ENCODE measurements at places on chromosomes 4 and X. TPM values are rescaled to one million over a fixed set of nuclear protein-coding genes. Genes with fewer than 3 reads are reported as not detected.

- DNase-seq, result no peak
Observed at GRCh38 chr4:160848901-160849760, 1314.7 kb downstream of the FSTL5 start.

DNA sequence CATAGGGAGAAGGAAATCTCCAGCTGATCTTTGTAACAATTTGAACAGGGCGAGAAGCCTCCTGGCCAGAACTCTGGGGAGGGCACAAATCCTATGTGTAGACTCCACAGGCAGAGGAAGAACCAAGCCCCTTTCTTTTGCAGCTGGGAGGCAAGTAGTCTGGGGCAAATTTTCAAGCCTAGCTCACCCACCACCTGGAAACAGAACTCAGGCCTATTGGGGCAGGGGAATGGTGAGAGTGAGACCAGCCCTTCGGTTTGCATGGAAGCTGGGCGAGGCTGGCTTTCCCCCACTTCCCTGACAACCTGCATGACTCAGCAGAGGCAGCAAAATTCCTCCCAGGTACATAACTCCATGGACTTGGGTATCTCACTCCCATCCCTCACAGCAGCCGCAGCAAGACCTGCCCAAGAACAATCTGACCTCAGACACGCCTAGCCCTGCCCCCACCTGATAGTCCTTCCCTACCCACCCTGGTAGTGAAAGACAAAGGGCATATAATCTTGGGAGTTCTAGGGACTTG, 138.2 kb downstream of the EMCN start:
- no peak for DNase-seq

DNA sequence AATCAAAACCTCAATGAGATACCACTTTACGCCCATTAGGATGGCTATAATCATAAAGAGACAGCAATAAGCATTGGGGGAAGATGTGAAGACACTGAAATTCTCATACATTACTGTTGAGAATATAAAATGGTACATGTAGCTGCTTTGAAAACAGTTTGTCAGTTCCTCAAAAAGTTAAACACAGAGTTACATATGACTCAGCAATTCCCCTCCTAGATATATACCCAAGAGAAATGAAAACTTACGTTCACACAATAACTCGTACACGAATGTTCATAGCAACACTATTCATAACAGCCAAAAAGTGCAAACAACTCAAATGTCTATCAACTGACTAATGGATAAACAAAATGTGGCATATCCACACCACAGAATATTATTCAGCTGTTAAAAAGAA, 36.6 kb downstream of the PHF8 start:
- DNase-seq, result no peak

GRCh38 chr4:154361450-154361849, 130.1 kb downstream of the DCHS2 start:
- no peak for DNase-seq

DNA sequence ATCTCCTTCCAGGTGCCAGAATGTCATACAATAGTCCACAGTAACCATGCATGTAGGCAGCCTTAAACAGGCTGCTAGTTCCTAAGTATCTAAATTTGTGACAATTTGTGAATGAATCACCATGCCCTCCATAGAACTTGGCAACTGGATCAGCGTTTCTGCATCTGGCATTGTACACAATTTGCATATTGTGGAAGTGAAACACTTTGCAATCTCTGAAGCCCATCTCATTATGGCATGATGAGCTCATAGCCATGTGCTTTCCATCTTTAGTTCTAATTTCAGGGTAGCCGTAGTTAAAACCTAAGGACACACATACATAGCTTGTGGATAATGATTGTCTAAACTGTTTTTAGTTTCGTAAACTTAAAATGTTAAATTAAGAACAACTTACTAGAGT, 573.6 kb downstream of the PPP4R3C start:
- DNase-seq, result no peak

GRCh38 chr4:83114576-83114975, at the start of gene PLAC8:
Gene PLAC8 (minus strand): TSS chr4:83114729. CDS start chr4:83107921, 6,808 bp downstream.
- peak; percentile 79 for DNase-seq

GRCh38 chr4:140163029-140163810, 9.2 kb upstream of the MAML3 start:
- no peak for DNase-seq

DNA sequence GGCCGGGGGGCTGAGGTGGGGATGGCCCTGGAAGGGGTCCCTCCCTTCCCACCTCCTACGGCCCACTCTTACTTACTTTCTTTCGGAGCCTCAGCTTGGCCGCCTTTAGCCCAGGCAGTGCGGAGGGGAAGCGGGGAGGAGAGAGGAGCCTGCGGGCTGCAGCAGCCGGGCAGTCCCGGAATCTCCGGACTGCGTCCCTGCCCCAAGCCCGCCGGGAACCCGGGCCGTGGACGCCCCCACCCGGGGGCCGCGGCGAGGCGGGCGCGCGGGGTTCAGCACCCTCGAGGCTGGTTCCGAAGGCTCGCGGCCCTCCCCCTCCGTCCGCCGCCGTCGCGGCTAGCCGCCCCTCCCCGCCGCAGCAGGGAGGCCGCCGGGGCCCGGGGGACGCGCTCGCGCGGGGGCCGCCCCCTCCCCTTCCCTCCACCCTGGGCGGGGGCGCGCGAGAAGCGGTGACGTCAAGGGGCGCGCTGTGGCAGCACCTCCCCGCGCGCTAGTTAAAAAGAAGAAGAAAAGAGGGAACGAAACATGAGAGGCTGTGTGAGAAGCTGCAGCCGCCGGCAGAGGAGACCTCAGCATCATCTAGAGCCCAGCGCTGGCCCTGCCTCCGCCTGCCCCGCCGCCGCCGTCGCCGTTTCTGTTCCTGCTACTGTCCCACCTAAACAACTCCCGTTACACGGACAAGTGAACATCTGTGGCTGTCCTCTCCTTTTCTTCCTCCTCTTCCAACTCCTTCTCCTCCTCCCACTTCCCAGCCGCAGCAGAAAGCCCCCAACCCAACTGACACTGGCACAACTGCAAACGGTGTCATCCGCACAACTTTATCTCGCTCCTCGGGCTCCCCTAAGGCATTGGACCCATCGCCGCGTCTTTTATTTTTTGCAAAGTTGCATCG, at the start of gene HHIP:
Gene HHIP (plus strand): TSS at position 526 of the 892 bp plus-strand sequence. CDS start 520 bp downstream, outside the sequence.
- no peak for DNase-seq

DNA sequence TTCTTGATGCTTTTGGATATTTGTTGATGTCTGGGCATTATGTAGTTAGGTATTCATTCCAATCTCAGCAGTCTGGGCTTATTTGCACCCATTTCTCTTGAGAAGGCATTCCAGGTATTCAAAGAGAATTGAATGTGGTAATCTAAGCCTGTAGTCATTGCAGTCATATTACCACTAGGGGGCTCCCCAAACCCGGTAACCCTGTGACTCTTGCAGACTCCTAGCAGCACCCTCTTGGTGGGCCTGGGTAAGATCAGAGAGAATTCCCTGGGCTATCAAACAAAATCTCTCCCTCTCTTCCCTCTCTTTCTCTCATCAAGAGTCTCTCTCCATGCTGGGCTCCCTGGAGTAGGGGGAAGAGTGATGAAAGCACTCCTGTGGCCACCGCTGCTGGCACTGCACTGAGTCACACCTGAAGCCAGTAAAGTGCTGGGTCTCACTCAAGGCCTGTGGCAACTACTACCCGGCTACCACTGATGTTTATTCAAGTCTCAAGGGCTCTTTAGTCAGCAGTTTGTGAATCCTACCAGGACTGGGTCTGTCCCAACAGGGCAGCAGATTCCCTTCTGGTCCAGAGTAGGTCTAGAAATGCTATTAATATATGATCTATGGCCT, 187.7 kb upstream of the NUDT10 start:
- DNase-seq, result peak; percentile 18

GRCh38 chrX:1354036-1355019, 17.7 kb downstream of the IL3RA start:
- no peak for DNase-seq

DNA sequence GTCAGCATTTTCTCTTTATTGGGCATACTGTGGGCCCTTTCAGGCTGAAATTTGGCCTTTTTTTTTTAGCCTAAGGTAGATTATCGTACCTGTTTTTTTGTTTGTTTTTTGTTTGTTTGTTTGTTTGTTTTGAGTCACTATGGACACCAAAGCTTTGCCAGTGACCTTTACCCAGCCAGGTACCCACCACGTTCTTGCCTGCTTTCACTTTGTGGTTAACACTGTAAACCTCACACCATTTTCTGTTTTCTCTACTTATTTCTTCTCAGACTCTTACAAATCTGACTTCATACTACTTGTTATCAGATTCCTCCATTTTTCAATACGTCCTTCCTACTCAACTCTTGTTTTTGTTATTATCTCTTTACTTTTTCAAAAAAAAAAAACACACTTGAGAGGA, 81.5 kb downstream of the ZNF674 start:
- no peak for DNase-seq

DNA sequence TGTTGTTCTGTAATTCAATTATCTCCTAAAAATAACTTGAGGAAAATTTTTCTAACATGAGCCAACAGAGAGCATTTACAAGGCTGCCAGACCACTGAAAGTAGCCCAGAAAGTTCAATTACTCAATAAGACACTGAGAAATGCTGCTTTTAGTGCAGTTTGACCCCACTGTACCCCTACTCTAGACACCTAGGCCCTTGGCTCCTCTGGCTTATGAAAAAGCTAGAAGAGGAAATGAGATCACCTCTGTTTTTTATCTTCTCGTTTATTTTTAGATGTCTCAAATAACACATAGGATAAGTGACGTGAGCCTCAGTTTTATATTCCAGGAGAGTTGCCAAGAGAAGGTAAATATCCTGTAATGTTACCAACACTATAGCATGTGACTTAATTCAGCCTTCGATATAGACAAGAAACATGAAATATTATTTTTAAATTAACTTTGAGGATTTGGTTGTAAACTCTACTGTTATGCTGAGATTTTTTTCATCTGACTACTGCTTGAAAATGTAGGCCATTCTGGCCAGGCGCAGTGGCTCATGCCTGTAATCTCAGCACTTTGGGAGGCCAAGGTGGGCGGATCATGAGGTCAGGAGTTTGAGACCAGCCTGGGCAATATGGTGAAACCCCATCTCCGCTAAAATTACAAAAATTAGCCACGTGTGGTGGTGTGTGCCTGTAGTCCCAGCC, 24.4 kb downstream of the TNIP3 start:
- no peak for DNase-seq

DNA sequence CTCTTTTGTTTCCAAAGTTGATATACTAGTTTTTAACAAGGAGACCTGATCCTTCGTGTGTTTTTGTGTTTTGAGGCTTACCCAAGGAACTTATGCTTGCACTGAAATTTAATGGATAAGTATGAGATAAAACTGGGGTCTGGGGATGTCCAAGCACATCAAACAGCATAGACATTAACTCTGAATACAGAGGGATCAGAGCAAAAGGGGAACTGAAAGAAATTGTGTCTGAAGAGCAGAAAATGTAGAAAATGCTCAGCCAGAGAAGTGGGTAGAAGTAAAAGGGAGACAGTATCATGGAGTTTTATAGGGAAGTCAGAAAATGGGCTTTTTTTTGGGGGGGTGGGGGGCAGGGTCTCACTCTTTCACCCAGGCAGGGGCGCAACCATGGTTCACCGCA, 695.4 kb downstream of the ARAP2 start:
- DNase-seq, result no peak

GRCh38 chr4:153148791-153149190, 55.5 kb upstream of the TRIM2 start:
- DNase-seq, result no peak

GRCh38 chr4:6409381-6409780, 63.0 kb downstream of the PPP2R2C start:
- DNase-seq, result no peak

DNA sequence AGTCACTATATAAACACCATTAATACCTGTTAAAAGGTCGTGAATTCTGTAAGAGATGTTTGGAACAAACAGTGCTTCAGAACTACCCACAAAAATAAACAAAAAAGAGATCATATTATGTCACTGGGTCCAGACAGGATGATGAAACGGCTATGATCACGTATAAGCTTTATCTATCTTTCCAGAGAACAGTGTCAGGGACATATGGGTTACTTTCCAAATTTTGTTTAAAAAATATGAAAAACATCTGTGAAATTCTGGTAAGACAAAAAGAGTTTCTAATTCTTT, 90.0 kb downstream of the SORBS2 start:
- no peak for DNase-seq

DNA sequence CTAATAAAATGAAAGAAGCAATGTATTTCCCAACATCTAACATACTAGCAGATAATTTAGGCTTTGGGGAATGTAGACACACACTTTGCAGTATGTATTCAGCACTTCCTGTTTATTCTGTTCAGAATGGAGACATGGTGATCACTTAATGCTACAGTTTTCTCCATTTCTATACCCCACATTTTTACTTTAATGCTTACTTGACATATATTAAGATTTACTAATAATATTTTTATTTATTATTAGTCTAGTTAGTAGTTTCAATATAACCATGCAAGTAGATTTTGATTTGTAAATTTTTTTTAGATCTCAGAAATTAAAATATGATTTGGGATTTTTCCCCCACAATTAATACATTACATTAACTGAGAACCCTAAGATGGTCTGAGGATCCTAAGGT, 98.4 kb downstream of the PRSS12 start:
- DNase-seq, result no peak

DNA sequence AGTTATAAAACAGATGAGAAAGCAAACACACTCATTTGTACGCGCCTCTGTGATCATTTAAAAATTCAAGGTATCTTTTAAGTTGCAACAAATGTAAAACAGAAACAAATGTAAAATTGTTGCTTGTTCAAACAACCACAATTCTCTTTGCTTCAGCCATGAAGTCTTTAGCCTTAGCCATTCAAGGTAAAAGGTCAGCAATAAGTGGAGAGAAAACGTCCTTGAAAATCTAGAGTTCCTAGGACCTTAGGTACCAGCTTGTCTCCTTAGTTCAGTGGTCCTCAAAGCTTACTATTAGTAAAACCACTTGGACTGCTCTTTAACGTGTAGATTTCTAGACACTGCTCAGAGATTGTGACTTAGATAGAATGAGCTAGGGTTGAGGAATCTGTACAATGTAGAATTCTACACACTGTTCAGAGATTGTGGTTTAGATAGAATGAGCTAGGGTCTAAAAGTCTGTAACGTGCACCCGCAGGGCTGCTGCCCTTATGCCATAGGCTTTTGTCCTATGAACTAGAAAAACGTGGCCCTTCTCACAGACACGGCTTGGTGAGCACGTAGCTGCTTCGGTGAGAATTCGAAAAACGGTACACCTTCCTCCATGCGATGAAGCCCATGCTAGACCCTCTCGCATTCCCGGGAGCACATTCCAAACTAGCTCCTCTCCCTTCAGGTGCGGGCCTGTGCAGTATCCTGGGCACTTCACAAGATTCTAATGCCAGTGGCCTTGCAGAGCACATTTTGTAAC, 1.7 kb downstream of the PLAC8 start:
- DNase-seq, result peak; percentile 63

DNA sequence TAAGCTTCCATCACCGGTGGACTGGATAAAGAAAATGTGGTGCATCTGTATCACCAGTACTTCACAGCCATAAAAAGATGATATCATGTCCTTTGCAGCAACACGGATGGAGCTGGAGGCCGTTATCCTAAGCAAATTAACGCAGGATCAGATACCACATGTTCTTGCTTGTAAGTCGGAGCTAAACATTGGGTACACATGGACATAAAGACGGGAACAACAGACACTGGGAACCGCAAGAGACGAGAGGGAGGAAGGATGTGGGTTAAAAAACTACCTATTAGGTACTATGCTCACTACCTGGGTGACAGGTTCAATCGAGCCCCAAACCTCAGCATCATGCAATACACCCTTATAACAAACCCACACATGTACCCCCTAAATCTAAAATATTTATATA, 16.3 kb upstream of the IDS start:
- DNase-seq, result no peak

Gene DCAF8L1
- total RNA-seq, result not detected

Gene NALF2
- total RNA-seq, result 1.5 TPM

Gene ETDC
- total RNA-seq, result not detected

Gene HERC5
- total RNA-seq, result 6.7 TPM

Gene PKD2
- total RNA-seq, result 21.7 TPM

Gene RASGEF1B
- not detected for total RNA-seq

Gene KCTD8
- total RNA-seq, result not detected
